Suppressor macrophage treated with lipopolysaccharide for 4 hours (primary cell): ENCODE measurements at places on chromosomes 5 and 9.
A peak's percentile ranks its signal among the peaks of the same experiment; 100 is the strongest.

DNA sequence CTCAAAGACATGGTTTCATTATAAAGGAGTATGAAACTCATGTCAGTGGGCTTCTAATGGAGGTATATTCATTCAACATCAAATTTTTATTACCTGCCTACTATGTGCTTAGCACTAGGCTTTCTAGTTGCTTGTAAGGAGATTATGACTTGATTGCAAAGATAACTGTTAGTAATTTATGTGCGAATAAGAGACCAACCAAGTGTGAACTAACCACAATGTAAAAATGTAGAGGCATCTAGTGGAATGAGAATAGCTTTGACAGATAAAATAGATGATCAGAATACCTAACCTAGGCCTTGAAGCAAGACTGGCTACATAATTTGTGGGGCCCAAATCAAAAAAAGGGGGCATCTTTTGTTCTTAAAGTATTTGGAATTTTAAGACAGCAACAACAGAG, 13.0 kb upstream of the PPP2R2B start:
- no peak for DNase-seq

DNA sequence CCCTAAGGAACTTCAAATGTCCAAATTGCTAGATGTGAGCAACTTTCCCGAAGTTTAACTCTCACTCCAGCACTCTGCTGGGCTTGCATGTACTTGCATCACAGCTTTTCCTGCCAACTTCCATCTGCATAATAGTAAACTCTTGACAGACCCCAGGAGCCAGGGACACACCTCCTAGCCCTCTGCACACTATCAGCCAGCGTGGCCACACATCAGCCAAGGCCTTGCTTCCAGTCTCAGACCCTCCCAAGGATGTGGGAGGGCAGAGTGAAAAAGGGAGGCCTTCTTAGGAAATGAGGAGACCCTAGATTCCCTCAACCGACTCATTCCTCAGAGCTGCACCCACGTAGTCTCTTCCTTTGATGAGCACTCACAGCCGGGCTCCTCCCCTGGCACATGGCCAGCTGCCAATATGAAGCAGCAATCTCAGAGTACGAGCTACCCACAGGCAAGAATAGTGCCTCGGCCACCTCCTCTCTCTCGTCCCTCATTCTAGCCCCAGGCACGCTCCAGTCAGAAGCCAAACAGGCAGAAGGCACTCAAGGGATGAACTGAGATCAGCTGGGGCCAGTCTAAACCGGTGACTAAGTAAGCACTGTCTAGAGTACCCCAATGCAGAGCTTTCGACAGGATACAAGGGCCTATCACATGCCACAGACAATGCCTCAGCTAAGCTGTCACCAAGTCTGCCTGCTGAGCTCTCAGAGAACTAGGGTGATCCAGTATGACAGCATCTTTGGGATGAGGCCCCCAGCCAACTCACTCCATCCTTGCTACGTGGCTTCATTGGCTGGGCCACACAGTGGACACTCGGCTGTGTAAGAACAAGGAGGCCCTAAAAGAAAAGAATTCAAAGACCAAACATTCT, 2.3 kb downstream of the P4HA2 start:
- peak; percentile 36 for DNase-seq

- no peak for DNase-seq
Measured at GRCh38 chr5:59562756-59563389, 330.7 kb downstream of the PDE4D start.

- DNase-seq: no peak
Measured at GRCh38 chr9:37405350-37405749, 17.1 kb upstream of the GRHPR start.

DNA sequence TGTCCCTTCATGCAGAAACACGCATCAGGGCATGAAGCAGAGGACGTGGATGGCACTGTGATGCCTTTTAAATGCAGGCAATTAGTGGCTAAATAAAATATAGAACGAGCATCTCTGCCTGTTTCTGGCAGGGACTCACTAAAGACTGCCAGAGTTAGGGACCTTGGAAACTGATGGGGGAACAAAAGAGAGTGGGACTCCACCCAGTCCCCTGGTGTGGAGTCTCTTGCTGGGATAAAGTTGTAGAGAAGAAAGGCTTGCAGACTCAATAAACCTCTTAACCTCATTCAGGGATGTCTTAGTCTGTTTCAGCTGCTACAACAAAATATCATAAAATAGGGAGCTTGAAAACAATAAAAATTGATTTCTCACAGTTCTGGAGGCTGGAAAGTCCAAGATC, 87.6 kb upstream of the ARAP3 start:
- DNase-seq: no peak

- DNase-seq: no peak
Measured at GRCh38 chr9:77016121-77016525, 3.3 kb upstream of the FOXB2 start.

DNA sequence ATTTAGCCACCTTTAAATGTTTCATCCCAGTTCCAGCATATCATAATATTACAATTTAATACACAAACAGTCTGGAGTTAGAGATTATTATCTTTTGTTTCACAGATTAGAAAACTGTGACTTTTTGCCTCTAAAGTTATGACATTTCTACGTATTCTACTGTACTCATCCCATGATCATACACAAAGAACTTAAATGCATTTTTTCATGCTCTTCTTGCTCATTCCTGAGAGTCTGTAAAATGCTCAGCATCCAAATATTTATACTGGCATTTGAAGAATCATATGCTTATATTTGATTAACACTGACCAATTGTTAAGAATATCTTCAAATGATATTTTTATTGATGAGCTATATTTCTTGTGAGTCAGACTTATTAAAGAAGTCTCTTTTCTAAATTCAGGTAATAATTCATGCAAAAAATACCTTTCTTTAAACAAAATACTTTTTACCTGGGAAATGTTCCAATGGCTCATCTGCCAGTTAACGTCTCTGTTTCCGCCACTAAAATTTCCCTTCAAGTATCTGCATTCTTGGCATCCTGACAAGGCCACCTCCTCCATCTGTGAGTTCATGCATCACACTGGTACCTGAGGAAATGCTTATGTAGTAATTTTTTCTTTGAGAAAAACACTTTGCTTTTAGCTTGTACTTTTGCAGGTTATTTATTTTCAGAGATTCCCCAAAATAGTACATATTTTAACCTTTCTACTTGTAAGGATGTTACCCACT, 139.6 kb upstream of the RASA1 start:
- no peak for DNase-seq

GRCh38 chr5:164593982-164594381, 1088.6 kb downstream of the MAT2B start:
- DNase-seq: no peak

DNA sequence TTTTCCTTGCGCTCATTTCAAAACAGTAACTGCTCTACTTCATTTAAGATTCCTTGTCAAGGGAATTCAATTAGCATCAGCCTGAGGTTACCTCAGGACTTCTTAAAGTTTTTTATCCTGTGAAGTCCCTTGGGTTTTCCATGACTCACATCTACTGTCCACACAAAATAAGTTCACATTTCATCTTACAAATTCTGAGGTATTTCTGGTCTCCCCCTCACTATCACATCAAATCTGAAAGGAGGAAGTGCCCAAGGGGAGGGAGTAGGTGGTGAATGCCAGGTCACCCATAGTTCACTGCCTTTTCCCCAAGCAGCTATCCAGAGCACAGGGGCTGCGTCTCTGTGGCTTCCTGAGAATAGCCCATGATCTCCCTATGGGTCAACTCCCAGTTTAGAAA, 227.1 kb upstream of the NREP start:
- peak; percentile 77 for DNase-seq

DNA sequence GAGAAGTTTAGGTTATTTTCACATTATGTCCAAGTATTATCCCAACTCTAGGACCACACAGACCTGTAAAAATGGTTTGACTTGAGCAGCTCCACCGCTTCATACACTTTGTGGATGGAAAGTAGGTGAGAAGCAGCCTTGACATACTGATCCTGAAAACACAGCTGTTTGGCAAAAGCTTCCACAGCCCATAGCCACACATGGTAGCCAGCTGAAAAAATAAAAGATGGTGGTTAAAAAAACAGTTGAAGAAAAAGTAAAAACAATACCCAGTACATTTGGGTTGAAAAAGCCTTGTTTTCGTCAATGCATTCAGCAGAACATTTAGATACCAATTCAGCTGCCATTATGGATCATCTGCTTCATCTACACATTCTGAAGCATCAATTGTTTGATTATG, 36.7 kb downstream of the GEMIN5 start:
- no peak for DNase-seq

- no peak for DNase-seq
Measured at GRCh38 chr5:82408033-82408432, 129.9 kb upstream of the RPS23 start.

- no peak for DNase-seq
Measured at GRCh38 chr5:35753500-35753899, 103.2 kb upstream of the IL7R start.

DNA sequence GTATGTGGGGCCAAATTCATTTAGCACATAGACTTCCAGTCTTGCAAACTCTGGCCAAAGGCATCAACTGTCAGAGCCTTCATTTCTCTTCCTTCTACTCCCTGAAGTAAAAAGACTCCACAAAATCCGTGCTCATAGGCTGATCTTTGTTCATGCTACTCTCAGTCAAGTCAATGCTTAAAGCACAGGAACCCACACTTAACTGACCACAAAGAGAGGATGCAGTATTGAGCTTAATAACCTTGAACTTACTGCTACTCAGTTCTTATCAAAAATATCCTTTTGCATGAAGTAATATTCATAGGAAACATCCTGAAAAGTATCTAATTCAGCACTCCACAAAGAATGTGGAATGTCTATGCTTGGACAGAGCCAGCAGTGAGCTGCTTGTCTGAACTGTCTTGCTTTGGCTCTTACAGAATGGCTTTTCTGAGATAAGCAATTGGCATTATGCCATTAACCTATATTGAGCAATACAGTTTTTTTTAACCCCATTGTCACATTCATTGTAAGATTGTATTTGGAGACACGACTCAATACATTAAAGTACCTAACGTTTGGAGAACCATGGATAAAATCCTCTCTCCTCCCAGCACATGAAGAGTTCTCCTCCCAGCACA, 21.7 kb downstream of the LPAR1 start:
- DNase-seq: no peak

DNA sequence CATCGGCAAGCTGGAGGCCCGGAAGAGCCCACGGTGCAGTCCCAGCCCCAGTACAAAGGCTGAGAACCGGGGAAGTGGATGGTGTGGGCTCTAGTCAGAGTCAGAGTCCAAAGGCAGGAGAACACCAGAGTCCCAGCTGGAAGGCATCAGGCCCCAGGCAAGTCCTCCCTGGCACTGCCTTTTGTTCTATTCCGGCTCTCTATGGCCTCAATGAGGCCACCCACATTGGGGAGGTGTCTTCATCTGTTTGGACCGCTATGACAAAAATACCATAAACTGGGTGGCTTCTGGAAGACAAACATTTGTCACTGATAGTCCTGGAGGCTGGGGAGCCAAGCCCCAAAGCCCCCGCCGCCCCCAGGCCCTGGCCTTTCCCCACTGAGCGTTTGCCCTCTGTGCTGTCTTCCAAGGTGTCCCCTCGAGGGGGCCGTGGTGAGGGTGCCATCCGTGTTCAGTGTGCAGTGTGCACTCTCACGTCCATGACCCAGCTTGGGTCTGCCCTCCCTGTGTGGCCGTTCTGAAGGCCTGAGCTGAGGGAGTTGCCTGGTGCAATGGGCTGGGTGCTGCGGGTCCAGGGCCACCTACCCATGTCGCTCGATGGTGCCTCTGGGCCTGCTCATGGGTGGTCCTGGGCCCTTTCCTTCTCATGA, 99.1 kb upstream of the PPP1R26 start:
- DNase-seq: no peak

GRCh38 chr5:172645271-172646055, 4.4 kb downstream of the NEURL1B start:
- no peak for DNase-seq

- no peak for DNase-seq
Measured at GRCh38 chr5:140605879-140606278, 27.1 kb downstream of the CD14 start.

GRCh38 chr9:14961372-14962068, 51.3 kb upstream of the FREM1 start:
- DNase-seq: no peak

- no peak for DNase-seq
Measured at GRCh38 chr5:82057051-82057450, 85.2 kb downstream of the ATG10 start.
